ENCODE measurements at places on chromosomes 12 and 14. TPM values are rescaled to one million over a fixed set of nuclear protein-coding genes. Genes with fewer than 3 reads are reported as not detected.

The FAM186B gene
- total RNA-seq, result not detected

GRCh38 chr12:52672321-52672933 is 7.8 kb downstream of the KRT1 start:
- no peak for DNase-seq

DNA sequence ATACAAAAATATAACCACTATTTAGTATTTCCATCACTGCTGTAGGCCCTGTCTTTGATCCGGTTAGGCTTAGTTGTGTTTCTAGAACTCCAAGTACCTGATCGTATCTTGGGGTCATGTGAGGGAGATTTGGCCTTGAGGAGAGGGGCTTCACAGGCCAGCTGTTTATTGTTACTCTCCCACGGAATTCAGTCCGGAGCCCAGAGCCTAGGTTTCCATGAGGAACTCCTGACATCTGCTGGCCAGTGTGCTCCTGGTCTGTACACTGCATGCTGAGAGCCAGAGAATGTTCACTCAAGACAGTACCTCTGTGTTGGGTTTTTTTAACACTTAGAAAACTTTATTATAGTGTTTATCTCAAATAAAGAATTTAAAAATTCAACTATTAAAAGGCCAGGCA is 341.0 kb upstream of the TMEM132C start:
- DNase-seq, result no peak

DNA sequence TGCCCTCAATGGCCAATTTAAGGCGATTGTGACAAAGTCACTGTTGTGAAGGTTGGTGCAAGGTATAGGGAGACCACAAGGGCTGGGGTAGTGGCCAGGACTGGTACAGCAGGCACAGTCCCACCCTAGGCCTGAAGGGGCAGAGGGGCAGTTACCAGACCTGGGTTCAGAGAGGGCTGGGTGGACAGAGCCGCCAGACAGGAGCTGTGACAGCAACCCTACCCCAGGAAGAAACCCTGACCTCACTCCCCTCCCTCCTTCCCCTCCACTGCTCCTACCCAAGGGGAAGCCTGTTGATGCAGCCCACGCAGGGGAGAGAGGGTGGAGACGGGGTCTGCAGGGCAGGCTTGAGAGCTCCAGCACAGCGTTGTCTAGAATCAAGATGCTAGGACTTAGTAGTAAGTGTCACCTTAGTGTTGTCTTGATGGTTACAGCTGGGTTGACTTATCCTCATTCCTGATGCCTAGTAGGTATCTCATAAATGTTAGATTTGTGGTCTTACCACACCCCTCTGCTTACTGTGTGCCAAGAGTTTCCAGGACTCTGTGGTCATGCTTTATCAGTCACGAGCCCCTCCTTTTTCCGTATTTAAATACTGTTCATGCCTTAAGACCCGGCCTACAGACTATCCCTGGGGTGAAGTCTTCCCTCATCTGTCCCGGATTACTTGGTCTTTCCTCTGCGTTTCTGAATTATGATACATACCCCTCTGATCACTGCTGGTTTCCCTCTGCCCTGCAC is 14.4 kb downstream of the EML1 start:
- DNase-seq, result no peak

The GNB3 gene
- total RNA-seq, result 6.6 TPM

DNA sequence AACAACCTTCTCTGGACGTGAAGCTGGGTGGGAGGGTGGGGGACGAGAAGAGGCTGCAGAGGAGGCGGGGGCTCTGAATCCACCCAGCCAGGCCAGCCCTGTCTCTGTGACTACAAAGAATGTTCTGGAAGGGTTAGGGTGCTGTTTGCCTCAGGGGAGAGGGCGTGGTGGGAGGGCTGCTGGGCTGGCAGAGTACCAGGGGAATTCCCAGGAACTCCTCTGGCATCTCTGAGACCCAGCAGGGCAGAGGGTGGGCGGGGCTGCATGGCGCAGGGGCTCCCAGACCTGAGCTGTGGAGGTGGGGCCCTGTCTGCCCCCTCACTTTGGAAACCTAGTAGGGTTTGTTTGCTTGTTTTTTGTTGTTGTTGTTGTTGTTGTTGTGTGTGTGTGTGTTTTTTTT is 45.5 kb upstream of the FZD10 start:
- DNase-seq, result no peak

- no peak for DNase-seq
Observed at GRCh38 chr14:88870777-88871176, 46.3 kb downstream of the TTC8 start.

GRCh38 chr12:71940068-71940467 is 1.4 kb downstream of the TPH2 start:
- no peak for DNase-seq

- DNase-seq, result peak; percentile 70
Observed at GRCh38 chr12:21169878-21170472, 39.0 kb downstream of the SLCO1B1 start.

The SLC25A47 gene
- total RNA-seq, result not detected

DNA sequence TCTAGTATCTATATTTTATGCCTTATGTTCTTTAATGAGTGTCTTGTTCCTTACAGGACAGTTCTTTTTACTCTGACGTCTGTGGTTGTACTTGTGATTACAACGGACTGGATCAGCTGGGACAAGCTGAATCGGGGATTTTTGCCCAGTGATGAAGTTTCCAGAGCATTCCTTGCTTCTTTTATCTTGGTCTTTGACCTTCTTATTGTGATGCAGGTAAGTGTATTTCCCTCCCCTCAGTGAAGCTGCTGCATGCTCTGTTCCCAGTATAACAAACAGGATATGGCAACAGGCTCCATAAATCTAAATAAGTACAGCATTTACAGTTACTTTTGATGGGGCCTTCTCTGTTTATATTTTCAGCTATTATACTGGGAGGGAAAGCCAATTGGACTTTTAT is 463.6 kb downstream of the TMEM117 start:
- DNase-seq, result no peak

GRCh38 chr12:25993901-25994651 is 35.6 kb downstream of the RASSF8 start:
- no peak for DNase-seq

Data from Peyer's patch (tissue), 4 donors.